Skin of body (tissue), 3 donors: ENCODE measurements at places on chromosomes 4 and X.

DNA sequence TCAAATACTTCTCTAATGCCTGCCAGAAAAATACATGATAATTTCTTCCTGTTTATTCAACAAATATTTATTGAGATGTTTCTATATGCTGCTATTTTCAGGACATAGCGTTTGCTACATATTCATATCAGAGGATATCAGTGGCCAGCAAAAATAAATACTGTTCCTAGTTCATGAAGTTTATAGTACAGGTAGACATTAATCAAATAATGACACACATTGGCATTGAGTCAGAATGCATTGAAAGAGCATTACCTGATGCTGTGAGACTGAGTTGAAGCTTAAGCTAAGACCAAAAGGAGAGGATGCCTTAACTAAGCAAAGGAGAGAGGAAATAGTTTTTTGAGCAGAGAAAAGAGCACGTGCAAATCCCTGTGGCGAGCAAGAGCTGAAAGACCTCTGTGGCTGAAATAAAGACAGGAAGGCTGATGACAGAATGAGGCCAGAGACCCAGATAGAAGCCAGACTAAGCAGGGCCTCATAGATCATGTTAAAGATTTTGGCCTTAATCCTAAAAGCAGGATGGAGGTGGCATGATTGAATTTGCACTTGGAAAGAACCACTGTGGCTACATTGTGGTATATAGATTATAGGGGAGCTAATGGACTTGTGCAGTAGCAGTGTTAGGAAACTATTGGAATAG, 36.2 kb downstream of the FAM241A start:
- no peak for DNase-seq

DNA sequence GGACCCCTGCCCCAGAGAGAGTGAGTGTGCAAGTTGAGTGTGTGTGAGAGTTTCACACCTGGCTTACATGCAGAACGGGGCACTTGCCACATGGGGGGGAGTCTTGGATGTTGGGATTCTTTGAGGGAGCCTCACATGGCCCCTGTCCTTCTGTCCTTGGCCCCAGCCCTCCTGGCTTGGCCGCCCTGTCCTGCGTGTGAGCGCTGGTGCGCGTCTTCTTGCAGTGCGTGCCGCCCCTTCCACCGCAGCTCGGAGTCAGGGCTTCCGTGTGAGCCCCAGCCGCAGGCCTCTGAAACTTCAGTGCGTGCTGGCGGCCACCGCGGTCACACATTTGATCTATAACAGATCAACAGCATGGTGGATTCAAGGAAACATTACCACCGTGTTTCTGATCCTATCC, 30.1 kb upstream of the HGFAC start:
- DNase-seq, result no peak

GRCh38 chr4:38889143-38889542, 21.5 kb downstream of the FAM114A1 start:
- peak; percentile 75 for DNase-seq

GRCh38 chr4:150141756-150142155, 63.5 kb downstream of the DCLK2 start:
- peak; percentile 30 for DNase-seq

DNA sequence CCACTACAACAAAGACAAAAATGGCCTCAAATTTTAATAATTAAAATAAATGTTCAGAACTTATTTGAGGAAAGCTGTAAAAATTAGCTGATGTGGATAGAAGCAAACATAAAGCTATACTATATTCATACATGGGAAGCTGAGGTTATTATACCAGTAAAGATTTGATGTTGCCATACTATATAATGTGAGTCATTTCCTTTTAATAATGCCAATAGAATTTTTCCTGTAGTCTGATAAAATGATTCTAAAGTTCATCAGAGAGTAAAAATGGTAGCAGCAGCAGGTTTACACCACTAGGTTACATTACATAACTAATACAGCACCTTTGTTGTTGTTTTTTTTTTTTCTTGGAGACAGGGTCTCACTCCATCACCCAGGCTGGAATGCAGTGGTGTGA, 45.5 kb upstream of the CYP2U1 start:
- no peak for DNase-seq

GRCh38 chrX:97867266-97867665, 983.6 kb downstream of the RPA4 start:
- no peak for DNase-seq

GRCh38 chr4:30953799-30954198, 233.6 kb downstream of the PCDH7 start:
- no peak for DNase-seq

DNA sequence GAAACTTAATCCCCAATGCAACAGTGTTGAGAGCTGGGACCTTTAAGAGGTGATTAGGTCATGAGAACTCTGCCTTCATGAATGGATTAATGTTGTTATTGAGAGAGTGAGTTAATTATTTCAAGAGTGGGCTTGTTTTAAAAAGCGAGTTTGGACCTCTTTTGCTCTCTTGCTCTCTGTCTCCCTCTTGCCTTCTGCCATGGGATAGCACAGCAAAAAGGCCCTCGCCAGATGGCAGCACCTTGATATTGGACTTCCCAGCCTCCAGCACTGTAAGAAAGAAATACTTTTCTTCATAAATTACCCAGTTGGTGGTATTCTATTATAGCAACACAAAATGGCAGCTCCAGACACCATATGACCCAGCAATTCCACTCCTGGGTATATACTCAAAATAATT, 7.0 kb upstream of the ATP6AP2 start:
- peak; percentile 25 for DNase-seq

GRCh38 chr4:70724463-70724862, 2.7 kb downstream of the RUFY3 start:
- DNase-seq, result no peak

DNA sequence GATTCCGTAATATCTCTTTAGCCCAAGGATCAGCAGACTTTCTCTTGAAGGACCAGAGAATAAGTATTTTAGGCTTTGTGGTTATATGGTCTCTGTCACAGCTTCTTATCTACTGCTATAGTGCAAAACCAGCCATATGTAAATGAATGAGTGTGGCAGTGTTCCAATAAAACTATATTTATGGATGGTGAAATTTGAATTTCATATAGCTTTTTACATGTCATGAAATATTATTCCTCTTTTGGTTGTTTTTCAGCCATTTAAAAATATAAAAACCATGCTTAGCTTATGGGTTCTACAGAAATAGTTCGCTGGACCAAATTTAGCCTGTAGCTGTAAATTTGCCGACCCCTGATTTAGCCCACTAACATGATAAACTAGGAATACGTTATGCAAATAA, 18.0 kb upstream of the MSMO1 start:
- no peak for DNase-seq

DNA sequence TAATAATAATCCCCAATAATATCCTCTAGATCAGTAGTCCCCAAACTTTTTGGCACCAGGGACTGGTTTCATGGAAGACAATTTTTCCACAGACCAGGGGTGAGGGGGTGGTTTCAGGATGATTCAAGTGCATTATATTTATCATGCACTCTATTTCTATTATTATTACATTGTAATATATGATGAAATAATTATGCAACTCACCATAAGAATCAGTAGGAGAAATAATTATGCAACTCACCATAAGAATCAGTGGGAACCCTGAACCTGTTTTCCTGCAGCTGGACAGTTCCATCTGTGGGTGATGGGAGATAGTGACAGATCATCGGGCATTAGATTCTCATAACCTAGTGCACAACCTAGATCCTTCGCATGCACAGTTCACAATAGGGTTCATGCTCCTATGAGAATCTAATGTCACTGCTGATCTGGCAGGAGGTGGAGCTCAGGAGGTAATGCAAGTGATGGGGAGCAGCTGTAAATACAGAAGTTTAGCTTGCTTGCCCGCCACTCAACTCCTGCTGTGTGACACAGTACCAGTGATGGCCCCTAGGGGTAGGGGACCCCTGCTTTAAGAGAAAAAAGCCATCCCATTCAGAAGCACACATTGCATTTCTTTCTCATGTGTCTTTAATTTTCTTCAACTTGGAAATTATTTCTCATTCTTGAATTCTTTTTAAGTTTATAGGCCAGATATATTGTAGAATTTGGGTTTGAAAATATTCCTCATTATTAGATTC, 16.0 kb upstream of the SH3RF1 start:
- no peak for DNase-seq

- DNase-seq, result no peak
Observed at GRCh38 chr4:170198747-170199146, 109.0 kb upstream of the AADAT start.

- no peak for DNase-seq
Observed at GRCh38 chr4:15003401-15003890, 1.2 kb downstream of the CPEB2 start.

DNA sequence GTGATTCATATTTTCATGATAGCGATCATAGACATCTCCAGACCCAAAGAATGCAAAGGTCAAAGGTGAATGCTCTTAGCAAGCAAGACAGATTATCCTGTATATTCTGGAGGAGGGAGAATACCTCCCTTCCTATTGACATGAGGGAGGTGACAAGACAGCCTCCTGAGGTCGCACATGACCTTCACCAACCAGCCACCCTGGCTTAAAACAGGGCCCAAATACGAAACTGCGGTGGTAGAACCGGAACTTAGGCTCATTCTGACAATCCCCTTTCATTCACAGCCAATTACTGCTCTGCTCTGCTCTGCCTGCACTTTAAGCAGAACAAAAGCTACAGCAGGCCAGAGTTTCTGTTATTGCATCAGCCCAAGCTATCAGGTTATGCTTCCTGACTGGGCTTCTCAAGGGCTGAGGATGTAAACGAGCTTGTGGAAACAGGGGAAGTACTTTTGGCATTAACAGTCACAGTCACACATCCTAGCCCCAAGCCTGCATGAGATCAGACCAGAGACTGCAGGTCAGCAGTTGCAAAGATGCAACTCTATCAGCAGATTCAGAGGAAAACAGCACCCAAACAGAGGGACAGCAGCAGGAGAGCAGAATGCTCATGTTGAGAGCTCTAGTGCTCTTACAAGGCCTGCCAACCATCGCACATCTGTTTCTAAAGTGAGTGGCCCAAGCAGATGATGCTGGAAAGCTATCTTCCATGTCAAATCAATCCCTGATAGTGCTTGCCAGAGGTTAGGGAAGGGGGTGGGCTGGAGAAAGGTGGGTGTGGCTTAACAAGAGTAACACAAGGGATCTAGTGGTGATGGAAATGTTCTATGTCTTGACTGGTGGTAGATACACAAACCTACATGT, 51.3 kb upstream of the MAP3K15 start:
- DNase-seq, result no peak

GRCh38 chr4:76585897-76586360, 150.9 kb downstream of the SHROOM3 start:
- no peak for DNase-seq

DNA sequence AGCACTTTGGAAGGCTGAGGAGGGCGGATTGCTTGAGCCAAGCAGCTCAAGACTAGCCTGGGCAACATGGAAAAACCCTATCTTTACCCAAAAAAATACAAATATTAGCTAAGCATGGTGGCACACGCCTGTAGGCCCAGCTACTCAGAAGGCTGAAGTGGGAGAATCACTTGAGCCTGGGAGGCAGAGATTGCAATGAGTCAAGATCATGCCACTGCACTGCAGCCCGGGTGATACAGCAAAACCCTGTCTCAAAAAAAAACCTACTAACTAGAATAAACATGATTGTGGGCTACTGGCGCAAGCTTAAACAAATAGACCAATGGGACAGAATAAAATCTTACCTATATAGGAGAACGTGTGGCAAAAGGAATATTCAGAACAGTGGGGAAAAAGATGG, 7.3 kb downstream of the CDKL2 start:
- no peak for DNase-seq

DNA sequence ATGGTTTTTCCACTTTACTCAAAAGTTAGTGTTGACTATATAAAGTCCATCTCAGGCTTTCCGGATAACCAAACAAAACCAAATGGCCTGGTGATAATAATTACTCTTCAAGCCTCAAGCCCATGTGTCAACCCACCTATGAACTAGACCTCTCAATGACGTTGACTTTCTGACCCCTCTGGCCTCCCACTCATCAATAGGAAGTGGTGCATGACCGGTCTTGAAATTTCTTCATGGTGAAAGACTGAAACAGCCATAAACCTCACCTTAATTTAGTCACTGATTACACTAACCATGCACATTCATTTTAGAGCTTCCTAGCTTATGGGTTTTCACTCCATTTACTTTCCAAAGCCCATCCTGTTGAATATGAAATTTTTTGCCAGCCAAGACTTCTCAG, 276.0 kb downstream of the KLHL13 start:
- no peak for DNase-seq

- DNase-seq, result no peak
Observed at GRCh38 chrX:112945826-112946225, 105.2 kb upstream of the AMOT start.

- no peak for DNase-seq
Observed at GRCh38 chrX:24508375-24508774, 43.3 kb downstream of the PDK3 start.

- DNase-seq, result peak; percentile 71
Observed at GRCh38 chr4:87498446-87498900, 30.7 kb downstream of the SPARCL1 start.

- no peak for DNase-seq
Observed at GRCh38 chr4:833156-833555, 7.2 kb upstream of the CPLX1 start.

DNA sequence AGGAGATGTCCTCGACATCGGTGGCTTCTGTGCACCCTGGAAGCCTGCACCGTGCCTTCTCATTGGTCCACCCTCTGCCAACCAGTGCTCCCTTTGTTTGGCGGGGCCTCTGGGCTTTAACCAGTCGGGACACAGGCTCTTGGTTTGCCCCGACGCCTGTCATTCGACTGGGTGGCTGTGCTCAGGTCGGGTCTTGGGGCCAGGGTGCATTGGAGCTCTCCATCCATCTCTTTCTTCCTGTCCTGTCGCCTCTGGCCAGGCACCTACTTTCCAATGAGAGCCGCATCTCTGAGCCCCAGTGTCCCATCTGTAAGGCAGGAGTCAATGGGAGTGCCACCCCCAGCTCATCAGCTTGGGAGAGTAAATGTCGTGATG, 37.2 kb upstream of the NHSL2 start:
- no peak for DNase-seq

DNA sequence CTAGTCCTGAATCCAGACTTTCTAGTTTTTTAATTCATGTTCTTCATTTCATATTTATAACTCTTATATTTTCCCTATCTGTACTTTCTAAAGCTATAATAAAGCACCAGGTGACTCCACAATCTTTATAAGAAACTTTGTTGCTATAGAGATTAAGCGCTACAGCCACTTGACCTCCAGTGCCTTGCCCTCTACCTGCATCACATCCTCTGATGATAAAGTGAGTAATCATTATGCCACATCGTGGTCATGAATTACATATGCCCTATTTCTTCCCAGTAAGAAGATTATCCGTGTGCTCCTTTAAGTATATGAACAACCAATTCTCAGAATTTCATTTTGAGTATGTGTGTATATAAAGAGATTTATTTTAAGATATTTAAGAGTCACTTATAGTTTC, 6.8 kb upstream of the DYNLT3 start:
- DNase-seq, result no peak
